ENCODE measurements at places on chromosomes 5 and 9.

GRCh38 chr9:94754976-94755475 is 28.5 kb downstream of the AOPEP start:
- no peak for DNase-seq

DNA sequence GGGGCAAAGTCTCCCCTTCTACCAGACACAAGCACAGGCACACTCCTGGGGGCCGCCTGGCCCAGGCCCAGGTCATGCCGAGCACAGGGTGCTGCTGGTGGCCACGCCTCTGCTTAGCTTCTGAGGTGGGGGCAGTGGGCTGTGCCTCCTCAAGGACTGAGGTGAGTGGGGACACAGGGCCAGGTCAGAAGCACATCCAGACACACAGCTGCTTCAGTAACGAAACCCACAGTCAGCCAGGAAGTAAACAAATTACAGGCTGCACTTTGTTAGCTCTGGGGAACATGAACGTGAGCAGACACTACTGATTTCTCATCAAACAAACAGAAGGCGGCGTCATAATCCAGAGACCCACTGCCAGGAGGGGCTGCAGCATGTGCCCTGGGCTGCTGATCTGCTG is 192.4 kb downstream of the HSPA4 start:
- DNase-seq: no peak

DNA sequence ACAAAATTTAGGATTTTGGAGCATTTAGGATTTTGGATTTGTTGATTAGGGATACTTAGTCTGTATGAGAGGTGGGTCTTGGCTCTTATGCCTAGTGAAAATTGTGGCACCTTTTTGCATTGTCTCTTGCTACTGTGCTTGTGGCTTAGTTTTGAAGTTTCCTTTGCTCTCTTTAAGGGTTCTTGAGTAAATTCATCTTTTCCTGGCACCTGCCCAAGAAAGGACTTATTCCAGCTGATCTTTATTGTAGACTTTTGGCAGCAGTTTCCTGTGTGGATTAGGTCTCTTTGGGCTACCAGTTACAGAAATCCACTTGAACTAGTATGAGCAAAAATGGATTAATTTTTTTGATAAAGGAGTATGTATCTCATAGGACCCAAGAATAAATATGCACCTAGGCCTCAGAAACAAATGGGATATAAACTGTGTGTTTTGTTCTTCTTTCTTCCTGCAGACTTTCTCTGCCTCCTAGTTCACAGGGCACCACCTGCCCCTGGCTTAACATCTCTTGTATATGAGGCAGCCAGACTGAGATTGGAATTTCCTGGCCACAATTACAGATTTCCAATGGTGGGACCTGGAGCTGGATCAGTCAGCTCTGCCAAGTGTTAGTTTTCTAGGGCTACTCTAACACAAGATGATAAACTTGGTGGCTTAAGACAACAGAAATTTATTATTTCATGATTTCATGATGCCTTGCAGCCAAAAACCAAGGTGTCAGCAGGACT is 44.6 kb downstream of the FOCAD start:
- DNase-seq: no peak

GRCh38 chr5:16681876-16682275 is 65.1 kb upstream of the RETREG1 start:
- DNase-seq: no peak

DNA sequence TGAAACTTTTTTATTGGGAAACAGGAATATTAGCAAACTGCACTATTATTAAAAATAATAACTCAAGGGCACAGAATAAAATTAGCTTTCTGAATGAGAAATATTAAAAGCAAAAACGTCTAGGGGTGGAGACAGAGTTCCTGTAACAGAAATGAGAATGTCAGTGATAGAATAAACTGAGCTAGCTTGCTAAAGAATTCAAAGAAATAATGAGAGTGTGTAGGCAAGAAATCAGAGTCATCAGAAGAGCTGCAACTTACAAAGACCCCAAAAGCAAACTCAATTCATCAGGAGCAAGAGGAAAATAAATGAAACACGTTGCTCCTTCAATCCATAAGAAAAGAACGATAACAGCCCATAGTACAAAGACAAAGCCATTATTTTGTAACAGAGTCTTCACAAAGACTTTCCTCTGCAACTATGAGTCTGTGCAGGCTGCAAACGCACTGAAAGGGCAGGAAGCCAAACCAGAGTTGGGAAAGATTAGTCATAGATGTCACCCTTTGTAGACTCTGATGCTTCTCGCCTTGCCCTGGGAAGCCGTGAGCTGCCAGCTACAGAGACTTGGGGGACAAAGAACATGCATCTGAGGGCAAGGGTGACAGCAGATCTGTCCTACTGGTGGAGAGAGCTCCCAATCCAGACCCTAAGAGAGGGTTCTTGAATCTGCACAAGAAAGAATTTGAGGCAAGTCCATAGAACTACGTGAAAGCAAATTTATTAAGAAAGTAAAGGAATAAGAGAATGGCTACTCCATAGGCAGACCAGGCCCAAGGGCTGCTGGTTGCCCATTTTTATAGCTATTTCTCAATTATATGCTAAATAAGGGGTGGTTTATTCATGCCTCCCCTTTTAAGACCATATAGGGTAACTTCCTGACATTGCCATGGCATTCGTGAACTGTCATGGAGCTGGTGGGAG is 40.8 kb downstream of the SHC3 start:
- no peak for DNase-seq

GRCh38 chr5:83927140-83927733 is 206.6 kb upstream of the HAPLN1 start:
- DNase-seq: peak; percentile 0

DNA sequence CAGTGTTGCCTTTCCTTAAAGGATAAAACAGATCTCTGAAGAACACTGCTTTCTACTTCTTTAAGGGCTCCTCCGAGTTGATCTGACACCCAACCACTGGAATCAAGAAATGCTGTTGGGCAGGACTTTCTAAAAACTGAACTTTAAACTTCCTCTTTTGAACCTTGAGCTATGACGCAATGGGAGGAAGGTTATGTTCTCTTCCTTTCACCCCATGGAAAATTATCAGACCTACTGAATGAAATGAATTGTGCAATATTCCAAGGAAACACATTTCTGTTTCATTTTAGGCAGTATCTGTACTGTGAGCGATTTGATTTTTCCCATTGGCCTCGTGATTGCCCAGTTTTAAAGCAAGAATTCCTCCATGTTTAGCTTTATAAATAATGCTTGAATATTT is 206.0 kb upstream of the PRR16 start:
- no peak for DNase-seq

GRCh38 chr9:132023419-132024180 is 56.1 kb downstream of the MED27 start:
- DNase-seq: no peak

DNA sequence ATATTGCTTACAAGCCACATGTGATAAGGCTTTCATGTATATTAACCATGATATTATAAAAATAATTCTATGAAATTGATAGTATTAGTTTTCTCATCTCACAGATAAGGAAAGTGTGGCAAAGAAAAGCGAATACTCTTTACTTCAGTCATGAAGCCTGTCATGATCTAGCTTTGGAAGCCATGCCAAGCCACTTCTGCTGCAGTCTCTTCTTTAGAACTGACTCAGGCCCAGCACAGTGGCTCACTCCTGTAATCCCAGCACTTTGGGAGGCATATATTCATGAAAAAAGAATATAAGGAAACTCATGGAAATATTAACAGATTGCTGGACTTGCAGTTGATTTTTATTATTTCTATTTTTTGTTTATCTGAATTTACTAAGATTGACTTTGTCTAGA is 42.9 kb upstream of the PJA2 start:
- no peak for DNase-seq

DNA sequence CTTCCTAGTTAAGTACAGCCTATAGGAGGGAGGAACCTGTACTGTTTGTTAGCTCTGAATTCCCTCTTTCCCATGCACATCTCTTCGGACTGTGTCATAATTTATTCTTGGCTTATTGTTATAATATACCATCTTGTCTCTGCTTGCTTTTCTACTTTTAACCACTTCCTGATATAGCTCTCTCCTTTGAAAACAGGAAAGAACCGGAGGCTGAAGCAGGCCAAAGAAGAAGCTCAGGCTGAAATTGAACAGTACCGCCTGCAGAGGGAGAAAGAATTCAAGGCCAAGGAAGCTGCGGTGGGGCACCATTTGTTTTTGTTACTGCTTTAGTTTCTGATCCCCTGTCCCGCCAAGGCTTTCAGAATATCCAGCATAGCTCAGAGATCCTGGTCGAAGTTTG is 4.8 kb downstream of the ATP6V1G1 start:
- no peak for DNase-seq

DNA sequence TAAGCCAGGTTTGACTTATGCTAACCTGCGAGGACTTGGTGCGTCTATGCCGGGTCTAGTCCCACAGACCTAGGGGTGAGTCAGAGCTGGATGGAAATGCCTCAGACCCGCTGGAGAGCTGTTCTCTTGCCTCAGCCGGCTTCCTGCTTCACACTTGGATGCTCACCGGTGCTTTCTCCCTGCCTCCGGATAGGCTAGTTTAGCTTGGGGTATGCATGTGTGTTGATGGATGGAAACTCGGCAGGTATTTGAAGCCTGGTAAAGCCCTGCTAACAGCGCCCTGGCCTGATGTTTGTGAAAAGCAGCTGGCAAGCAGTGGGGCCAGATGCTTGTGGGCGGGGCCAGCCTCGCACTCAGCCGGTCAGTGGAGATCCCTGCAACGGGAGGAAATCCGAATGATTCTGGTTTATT is 29.3 kb downstream of the PRRC2B start:
- DNase-seq: no peak

DNA sequence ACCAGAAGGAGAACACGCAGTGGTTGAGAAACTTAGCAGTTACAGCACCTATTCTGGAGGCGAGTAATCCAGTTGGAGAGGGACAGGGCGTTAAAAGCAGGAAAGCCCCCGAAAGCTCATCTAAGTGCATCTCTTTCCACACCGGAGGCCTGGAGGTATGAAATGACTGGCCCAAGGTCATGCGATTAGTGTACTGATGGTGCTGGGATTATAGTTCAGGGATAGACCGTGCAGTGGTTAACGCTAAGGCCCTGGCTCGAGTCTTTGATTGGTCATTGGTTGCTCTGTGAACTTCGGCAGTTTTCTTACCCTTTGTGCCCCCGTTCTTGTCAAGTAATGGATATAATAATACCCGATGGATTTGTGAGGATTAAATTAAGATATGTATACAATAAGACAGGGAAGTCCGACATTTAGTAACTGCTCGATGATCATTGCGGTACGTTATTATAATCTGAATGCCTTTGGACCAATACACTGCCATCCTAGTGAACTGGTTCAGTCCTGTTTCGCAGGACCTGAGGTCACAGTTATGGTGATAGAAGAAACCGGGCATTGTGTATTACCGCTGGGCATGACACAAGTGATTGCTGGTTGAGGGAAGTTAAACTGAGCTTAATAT is 960 bp downstream of the CANX start:
- no peak for DNase-seq

DNA sequence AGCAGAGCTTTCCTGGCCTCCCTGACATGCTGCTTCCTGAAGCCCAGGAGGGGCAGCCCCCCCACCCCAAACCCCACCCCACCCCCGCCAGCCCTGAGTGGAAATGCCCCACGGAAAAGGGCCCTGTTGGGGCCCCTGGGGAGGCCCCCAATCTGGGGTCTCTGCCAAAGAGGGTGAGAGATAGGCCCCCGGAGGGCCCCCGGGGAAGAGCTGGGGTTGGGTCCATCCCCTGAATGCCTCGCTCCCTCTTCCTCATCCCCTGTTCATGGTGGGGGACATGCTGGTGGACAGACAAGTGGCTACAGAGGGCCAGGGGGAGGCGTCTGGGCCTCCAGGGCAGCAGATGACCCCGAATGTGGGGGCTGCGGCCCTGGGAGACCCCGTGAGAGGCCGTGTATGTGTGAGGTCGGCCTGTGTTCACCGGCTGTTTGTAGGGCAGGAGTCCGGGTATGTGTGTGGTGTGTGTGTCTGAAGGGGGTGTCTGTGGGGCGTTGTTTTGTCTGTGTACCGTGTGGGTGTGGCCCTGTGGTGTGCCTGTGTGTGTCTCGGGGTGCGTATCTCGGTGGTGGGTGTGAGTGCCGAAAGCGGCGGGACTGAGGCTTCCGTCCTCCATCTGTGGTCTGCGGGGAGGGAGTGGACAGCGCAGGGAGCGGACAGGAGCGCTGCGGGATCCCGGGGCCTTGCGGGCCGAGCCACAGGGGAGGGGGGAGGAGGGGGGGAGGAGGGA is 11.3 kb downstream of the C9orf50 start:
- DNase-seq: peak; percentile 45

DNA sequence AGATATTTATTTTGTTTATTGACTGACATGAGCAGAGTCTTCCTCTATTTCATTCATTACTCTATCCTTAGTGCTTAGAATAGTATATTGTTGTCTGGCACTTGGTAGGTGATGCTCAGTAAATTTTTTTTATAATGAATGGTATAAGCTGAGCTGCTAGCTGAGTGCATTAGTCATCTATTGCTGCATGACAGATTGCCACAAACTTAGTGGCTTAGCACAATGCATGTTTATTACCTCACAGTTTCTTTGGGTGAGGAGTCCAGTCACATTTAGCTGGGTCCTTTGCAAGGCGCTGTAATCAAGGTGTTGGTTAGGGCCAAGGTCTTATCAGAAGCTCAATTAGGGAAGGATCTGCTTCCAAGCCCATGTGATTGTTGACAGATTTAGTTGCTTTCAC is 23.1 kb downstream of the SMAD5 start:
- DNase-seq: no peak

Data from activated CD4-positive, CD25-positive, alpha-beta regulatory T cell (primary cell).